ENCODE measurements at places on chromosomes 7 and 10.

GRCh38 chr10:46014206-46014605, 16.2 kb downstream of the NCOA4 start:
- no peak for DNase-seq

DNA sequence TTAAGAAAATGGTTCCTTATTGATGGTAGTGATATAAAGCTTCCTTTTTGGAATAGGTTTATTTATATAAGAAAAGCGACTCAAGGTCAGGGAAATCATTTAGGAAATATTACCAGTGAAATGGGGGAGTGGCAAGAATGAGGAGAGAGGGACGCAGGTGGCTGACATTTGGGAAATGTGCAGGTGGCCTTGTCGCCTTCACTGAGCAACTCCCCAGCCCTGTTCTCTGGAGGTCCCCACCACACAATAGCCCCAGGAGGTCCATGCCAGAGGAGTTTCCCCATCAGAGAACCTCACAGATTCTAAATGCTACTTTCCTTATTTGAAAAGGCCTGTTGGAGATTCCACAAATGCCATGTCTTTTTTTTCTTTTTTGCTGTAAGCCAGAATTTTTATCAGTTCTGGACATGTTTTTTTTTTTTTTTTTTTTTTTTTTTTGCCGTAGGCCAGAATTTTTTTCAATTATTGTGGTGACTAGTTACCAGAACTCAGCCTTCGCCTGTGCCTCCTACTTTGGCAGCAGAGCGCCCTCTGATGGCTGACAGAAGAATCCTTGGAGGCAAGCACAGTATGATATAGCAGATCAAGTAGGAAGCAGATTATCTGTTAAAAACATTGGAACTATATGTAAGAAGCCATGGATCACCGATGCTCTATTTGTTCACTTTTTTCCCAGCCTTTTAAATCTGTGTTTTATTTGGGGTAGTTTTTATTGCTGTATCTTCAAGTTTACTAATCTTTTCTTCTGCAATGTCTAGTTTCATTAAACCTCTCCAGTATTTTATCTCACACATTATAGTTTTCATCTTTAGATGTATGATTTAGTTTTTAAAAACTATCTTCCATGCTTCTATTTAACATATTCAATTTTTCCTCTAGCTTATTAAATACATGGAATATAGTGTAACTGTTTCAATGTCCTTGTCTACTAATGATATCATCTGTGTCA, 18.6 kb downstream of the OPALIN start:
- DNase-seq, result peak; percentile 65

DNA sequence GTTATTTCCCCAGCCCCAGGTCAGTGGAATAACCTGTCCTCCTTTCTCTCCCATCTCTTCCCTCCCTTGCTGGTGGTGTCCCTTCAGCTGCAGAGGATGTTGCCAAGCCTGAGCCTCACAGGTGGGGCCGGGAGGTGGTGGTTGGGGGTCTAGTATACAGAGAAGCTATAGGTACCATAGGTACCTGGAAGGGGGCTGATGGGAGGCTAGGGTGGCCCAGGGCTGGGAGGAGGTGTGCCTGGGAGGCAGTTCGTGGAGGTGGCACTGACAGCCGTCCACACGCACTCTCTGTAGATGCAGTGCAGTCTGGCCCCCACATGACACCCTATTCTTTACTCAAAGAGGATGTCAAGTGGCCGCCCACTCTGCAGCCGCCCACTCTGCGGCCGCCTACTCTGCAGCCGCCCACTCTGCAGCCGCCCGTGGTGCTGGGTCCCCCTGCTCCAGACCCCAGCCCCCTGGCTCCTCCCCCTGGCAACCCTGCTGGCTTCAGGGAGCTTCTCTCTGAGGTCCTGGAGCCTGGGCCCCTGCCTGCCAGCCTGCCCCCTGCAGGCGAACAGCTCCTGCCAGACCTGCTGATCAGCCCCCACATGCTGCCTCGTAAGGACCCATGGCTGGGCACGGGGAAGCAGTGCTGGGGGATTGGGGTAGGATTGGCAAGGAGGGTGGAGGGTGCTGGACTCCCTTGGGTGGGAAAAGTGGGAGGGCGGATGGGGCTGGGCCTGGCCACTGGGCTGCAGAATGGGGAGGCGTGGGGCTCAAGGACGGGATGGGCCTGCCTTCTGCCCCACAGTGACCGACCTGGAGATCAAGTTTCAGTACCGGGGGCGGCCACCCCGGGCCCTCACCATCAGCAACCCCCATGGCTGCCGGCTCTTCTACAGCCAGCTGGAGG, 9.5 kb downstream of the IRF5 start:
- DNase-seq, result no peak

DNA sequence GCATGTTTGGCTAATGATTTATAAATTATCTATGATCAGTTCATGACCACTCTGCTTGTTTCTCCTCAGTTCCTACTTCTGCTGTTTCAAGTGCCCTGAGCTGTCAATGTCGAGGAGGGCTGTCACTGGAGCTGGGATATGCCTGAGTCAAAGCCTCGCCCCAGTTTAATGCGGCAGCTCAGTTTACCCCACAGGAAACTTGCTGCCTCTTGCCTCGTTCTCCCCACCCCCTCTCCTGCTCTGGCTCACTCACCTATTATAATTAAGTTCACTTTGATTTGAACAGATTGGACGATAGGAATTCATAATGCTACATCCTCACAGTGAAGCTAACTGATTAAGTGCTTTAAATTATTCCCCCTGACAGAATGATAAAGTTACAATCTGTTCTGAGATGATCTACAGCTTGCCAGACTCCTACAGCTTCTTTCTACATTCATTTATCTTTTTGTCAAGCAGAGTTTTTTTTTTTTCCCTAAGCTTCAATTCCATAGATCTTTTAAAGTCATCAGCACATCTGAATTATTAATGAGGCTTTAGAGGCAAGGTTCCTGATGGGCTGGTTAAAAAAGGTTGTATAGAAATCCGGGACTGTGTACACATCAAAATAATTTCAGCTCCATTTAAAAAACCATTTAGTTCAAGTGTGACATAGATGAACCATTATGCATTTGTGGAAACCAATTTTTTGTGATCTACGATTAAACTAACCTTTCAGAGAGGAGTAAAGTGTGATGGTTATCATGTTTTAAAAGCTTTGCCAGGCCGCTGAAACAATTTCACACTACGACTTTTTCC, 758.3 kb downstream of the KCNMA1 start:
- DNase-seq, result no peak

DNA sequence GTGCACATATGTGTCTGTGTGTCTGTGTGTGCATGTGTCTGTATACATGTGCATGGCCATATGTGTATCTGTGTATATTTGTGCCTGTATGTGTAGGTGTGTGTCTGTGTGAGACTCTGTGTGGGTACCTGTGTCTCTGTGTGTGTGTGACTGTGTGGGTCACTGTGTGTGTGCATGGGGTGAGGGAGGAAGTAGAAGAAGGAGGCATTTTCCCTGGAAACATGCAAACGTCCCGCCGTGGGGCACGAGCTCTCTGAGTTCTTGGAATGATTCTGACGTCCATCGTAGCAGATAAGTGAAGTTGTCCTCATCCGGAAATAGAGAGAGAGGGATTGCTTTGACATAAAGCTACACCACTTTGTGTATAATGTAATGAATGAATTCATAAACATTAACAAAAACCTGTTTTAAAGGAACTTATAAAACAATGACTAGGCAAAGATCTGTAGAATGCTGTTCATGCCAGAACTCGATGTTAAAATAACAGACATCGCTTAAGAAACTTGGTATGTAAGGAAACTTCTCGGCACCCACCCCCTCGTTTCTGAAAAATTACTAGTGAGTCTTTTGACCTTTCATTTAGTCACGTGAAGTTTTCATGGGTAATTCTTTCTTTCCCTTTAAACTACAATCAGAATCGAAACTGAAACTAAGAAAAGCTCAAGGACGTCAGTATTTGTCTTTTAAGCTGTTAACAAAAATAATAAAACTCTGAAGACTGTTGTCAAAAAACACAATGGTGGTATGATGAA, 43.6 kb upstream of the KLF6 start:
- peak; percentile 42 for DNase-seq

GRCh38 chr7:102063690-102064180, 222.9 kb upstream of the SH2B2 start:
- no peak for DNase-seq

DNA sequence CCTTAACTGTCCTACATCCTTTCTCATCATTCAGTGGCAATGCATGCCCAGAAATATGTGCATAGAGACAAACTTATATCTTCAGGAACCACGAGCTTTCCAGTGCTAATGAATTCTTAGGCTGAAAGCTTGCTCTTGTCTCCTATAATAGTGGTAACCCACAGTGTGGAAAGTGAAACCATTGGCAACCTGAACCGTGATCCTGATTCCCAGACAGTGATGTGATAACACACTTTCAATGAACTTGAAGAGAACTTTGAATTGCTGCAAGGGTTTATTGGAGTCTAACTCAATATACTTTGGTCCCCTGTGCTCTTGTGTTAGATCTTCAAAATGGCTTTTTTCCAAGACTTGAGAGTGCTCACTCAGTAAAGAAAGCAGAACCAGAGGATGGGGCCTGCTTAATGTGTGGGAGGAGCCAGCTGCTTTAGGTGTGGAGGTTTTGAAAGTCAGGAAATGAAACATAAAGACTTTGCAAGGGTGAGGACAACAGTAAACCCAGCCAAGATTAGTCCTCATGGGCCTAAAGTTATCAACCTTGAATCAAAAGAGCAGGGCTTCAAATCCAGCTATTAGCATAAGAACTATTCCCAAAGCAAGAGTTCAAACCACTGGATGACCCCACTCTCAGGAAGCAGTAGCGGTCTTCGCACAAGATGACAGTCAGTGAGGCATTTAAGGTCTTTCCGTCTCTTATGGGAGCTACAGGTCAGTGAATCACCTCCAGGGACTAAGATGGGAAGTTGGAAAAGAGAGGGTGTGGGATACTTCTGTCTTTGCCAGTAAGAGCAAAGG, 332.4 kb upstream of the NRP1 start:
- DNase-seq, result no peak

DNA sequence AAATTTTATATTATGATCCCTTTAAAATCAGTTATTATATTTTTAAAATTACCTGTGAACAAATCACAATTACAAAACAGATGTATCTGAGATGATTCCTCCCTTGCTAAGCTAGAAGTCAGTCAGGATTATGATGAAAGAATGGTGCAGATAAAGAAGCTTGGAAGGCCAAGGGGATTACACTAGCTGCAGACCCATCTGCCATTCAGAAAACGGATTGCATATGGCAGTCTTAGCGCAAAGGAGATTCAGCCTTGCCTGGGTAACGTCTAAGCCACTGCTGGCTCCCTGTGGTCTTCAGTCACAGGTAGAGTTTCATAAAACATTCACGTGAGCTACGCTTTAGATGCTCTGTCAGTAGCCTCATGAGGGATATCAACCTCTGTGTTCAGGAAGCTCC, 222.2 kb downstream of the POU6F2 start:
- DNase-seq, result no peak

GRCh38 chr7:27661811-27662489, 733 bp downstream of the HIBADH start:
- peak; percentile 20 for DNase-seq

DNA sequence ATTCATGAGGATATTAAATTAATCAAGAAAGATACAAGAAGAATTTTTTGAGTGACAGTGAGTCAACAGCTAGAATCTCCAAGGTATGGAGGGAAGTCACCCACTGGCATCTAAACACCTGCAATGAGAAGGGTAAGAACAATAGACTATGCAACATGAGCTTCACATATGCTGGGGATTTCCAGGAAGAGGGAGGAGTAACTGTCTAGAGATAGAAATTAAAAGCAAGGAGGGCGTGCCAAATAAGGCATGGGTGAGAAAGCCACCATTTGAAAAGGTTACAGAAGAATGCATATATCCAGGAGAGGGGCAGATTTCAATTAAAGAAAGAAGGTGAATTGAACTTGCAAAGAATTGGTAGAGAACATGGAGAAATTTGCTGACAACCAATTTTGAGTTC, 365.7 kb downstream of the GPR37 start:
- no peak for DNase-seq

GRCh38 chr10:3782451-3783315, 2.3 kb downstream of the KLF6 start:
- DNase-seq, result peak; percentile 38

DNA sequence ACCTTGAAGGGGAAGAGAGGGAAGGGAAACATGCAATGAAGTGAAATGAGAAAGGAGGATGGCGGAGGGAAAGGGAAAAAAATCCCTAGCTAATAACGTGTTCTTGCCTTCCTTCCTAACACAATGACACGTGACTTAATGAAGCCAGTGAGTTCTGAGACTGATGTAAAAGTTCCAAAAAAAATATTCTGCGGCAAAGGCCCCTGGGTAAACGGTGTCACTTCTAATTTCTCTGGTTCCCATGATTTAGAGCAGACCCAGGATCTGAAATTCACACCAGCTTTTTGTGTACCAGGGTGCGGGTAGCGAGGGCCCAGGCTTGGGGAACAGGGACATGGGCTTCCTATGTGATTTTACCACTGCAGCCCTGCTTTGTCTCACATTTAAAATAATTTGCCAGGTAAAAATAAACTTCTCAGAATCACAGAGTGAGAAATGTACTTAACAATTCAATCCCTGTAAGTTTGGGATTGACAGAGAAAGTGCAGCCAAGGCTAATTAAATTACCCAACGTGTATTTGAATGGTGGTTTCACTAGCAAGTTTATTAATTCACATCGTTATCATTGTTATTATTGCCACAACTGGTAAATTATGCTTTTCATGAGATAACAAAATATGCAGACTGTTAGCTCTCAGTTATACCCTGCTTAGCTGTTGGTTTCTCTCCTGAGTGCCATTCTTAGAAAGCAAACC, 182.4 kb downstream of the SEM1 start:
- no peak for DNase-seq

GRCh38 chr7:13293264-13294002, 606.0 kb downstream of the ARL4A start:
- DNase-seq, result no peak

DNA sequence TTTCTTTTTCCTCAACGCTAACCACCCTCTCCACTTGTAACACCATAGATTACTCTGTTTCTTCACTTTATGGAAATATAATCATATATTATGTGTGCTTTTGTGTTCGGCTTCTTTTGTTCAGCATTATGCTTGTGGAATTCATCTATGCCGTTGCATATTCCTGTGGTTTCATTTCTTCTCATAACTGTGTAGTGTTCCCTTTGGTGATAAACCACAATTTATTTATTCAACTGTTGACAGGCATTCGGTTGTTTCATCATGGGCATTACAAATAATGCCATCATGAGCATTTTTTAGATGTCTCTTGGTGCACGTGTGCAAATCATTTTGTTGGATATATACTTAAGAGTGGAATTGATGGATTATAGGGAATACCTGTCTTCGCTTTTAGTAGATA, 12.1 kb downstream of the AVL9 start:
- no peak for DNase-seq

DNA sequence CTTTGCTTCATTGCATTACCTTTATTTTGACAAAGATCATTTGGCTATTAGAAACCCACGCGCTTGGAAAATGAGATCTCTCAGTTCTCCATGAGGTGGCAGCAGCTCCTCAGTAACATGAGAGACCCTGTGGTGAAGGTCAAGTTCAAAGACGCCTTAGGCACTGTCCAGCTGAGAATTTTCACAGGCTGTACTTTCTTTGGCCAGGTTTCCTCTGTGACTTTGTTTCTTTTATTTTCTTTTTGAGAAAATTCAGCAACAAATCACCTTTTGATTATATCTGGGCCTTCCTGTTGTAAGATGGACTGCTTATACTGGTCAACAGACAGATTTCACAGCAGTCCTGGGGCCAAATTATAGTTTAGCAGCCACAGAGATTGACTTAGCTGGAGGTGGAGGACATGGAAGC, 54.5 kb downstream of the RAB18 start:
- DNase-seq, result peak; percentile 27

Measured in stimulated activated CD4-positive, alpha-beta T cell treated with anti-CD3 and anti-CD28 coated beads, Interleukin-2, amount 100 ng/mL, for 24 hours (primary cell).